NCI-H1105 treated with DMSO at 0.1 percent for 48 hours (cell line): ENCODE measurements at places on chromosomes 12 and 14.
A peak's percentile ranks its signal among the peaks of the same experiment; 100 is the strongest.

- no peak for DNase-seq
These were observed 60.8 kb upstream of the CHGA start for GRCh38 chr14:92861856-92862745.

DNA sequence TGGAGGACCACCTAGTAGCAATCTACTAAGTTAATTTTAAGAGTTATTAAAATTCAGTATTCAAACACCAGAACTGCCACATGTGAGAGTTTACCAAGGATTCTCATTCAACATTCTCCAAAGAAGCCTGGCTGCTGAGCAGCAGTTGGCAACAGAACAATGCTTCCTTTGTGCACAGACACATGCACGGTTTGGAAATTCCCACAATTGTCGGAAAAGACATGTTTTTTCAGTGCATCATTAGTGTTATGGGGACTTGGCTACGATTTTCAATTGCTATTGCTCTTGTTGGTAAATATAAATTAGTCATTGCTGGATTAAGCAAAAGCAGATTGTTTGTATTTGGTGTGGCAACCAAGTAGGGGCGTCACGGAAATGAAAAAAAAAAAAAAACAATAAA, 22.2 kb downstream of the ST8SIA1 start:
- DNase-seq = no peak

GRCh38 chr12:3199551-3200031, 122.4 kb downstream of the TSPAN9 start:
- peak; percentile 27 for DNase-seq

- no peak for DNase-seq
These were observed 89.5 kb downstream of the RIMBP2 start for GRCh38 chr12:130626601-130627000.

DNA sequence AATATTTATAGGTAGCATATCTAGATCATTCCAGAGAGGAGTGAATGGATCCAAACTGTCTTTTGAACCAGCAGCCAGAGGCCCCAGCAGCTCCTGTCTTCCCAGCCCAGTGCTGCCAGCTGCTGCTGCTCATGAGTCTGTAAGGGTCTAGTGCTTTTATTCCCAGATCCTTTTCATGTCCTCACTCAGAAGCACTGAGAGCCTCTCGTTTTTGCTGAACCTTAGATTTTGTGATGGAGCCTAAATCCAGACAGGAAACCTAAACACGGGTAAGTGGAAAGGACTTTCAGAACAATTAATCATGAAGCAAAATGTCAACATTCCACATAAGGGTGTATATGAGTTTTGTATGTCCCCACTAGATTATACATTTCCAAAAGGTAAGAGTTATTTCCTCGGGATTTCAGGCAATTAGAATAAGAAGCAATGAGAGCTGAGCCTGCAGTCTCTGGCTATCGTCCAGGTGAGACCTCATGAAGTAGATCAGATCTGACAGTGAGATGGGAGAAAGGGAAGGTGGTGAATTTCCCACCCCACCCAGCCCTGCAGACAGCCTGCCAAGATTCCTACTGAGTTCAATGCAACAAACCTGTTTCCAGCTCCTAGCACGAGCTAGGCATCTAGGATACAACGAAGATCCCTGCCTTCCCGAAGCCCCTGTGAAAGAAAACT, 84.4 kb downstream of the NINJ2 start:
- peak; percentile 62 for DNase-seq

DNA sequence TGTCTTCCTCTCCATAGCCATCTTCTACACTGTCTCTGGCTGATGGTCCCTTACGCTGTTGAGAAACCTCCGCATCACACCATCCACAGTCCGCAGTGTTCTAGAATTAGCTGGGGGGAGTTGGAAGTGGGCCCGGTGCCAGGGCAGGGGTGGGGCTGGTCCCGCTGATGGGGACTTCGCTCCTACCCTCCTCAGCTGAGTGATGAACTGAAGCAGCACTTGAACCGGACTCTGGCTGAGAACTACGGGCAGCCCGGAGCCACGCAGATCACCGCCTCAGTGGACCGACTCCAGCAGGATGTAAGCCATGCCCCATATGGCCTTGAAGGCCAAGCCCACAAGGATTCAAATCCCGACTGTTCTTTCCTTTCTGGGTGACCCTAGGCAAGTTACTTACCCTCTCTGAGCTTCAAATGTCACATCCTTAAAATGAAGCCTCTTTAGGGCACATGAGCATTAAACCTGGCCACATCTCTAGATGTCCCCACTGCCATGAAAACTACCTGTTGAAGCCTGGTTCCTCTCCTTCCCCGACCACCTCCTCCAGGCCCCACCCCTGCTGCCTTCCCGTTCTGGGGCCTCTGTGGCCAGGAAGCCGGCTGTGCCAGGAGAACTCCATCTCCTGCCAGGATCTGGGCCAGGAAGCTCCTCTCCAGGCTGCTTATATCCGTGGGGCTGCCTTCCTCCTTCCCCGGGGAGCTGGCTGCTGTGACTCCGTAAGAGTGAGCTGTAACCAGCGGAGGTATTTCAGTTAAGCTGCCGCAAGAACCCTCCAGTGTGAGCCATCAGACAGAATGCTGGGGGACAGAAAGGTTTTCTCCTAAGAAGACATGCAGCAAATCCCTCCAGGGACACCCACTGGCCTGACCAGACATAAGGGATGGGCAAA, 53.1 kb downstream of the TSPAN11 start:
- DNase-seq = no peak

DNA sequence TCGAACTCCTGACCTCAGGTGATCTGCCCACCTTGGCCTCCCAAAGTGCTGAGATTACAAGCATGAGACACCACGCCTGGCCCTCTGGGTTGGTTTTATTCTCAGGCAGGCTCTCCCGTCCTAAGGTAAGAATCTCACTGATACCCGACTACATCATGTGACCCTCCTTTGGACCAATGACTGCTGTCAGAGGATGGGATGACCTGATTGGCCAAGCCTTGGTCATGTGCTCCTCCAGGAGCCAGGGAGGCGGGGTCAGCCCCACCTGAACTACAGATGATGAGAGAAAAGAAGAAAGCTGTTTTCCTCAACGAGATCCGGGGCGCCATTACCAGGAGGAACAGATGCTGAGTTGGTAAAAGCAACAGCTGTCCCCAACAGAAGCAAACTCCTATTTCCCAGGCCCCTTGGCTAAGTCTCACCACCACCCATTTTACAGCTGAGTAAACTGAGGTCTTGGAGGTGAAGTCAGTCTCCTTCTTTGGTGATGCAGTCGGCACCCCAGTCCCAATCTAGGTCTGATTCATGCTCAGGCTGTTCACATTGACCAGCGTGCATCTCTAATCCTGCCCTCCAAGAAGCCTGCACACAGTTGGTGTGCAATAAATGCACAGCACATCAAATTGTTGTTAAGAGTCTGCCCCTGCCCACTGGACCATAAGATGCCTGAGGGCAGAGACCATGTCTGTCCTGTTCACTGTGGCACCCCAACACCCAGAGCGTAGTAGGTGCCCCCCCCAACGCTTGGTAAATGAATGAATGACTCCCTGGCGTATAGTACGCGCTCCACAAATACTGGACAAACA, 118.8 kb downstream of the SCARB1 start:
- DNase-seq = no peak

GRCh38 chr14:35938770-35939169, 112.6 kb downstream of the BRMS1L start:
- no peak for DNase-seq

- DNase-seq = no peak
These were observed 172.8 kb upstream of the KITLG start for GRCh38 chr12:88753066-88753465.

DNA sequence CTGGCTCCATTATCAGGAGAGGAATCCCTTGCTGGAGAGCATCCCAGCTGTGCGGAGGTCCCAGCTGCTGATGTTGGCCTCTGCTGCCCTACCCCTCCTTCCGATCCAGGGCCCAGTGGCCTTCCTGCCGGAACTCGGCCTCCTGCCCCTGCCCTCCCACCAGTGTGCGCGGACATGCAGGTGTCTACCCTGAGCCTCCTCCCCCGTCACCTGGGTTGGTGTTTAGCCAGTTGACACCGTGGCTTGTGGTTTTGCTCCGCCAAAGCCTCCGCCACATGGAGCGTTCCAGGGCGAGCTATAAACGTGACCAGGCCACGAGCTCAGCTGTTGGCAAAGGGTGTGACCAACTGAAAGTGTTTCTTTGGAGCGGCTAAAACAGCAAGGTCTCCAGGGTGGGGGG, 1104.3 kb downstream of the BCL11B start:
- no peak for DNase-seq

- peak; percentile 59 for DNase-seq
These were observed 110.0 kb downstream of the CCDC60 start for GRCh38 chr12:119444462-119445044.

GRCh38 chr12:5230156-5230555, 186.5 kb downstream of the KCNA5 start:
- no peak for DNase-seq

DNA sequence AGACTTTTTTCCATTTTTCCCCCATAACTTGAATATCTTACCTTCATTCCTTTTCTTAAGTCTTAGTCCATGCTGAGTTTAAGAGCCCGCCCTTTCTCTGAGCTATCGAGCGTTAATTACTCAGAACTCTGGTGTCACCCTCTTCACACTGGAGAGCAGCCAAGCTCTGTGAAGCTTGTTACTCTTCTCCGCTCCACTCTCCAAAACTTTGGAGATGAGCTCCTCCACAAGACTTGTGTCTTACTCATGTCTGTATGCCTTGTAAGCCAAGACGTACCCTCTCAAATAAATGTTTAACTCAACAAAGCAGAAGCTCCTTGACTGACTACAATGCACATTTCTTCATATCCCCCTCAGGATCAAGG, 54.7 kb downstream of the DICER1 start:
- DNase-seq = no peak

DNA sequence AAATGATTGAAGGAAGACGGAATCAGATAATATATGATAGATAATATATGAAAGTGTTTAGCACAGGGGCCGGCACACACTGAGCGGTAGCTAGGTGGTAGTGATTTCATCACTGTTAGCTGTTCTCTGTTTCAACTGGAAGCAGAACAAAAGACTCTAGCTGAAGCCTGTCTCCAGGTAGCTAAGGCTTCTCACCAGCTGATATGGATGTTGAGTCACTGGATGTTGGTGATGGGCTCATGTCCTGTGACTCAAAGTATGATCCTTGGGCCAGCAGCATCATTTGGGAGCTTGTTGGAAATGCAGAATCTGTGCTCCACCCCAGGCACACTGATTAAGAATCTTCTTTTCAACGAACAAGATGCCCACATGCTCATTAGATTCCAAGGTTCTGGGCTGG, 21.7 kb upstream of the KCNA5 start:
- no peak for DNase-seq

DNA sequence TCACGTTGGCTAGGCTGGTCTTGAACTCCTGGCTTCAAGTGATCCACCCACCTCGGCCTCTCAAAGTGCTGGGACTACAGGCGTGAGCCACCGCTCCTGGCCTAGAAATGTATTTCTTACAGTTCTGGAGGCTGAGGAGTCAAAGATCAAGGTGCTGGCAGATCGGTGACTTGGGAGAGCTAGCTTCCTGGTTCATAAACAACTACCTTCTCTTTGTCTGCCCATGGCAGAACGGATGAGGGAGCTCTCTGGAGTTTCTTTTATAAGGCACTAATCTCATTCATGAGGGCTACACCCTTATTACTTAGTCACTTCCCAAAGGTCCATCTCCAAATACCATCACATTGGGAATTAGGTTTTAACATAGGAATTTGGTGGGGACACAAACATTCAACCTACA, 38.9 kb downstream of the SLC17A8 start:
- no peak for DNase-seq

DNA sequence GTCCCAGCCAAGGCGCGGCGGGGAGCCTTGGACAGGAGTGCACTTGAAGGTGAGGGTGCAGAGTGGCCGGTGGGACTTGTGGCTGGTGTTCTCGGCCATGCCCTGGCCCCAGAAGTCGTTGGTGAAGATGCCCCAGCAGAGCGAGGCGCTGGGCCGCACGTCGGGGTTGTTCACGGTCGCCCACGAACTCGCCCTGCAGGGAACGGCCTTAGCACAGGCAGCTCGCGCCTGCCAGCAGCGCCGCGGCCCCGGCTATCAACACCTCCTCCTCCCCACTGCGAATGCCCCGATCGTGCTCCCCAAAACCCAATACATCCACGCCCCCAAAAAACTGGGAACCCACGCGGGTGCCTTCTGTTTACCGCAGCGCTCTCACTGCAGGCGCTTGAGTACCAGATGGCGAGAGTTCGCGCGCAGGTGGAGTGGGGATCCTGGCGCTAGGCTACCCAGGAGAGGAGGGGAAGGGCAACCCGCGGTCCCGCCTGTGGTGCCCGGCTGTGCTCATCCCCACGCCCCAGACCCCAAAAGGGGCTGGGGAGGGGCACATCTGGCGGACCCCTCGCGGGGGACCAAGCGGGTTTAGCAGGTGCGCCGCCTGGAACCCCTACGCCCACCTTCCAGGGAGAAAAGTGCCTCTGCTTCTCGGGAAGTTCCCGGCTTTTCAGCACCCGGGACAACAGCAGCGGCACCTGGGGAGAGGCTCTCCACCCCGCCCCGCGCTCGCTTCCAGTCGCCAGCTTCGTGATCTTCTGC, 386.3 kb upstream of the TMTC1 start:
- no peak for DNase-seq

DNA sequence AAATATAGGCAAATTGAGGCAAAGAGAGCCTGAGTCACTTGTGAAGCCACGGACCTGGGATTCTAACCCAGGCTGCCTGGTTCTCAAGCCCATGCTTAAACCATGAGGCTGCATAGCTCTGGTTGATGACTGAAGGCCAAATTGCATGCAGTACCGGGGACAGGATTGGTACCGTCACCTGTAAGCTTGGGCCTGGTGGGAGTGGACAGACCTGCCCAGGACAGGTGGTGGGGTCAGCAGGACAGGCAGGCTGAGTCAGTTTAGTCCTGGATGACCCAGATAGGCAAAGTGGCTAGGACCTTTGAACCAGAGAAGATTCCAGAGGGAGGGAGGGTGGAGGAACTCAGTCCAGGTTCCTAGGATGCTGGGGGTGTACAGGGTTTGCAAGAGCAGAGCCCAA, 25.8 kb downstream of the RIN3 start:
- no peak for DNase-seq

DNA sequence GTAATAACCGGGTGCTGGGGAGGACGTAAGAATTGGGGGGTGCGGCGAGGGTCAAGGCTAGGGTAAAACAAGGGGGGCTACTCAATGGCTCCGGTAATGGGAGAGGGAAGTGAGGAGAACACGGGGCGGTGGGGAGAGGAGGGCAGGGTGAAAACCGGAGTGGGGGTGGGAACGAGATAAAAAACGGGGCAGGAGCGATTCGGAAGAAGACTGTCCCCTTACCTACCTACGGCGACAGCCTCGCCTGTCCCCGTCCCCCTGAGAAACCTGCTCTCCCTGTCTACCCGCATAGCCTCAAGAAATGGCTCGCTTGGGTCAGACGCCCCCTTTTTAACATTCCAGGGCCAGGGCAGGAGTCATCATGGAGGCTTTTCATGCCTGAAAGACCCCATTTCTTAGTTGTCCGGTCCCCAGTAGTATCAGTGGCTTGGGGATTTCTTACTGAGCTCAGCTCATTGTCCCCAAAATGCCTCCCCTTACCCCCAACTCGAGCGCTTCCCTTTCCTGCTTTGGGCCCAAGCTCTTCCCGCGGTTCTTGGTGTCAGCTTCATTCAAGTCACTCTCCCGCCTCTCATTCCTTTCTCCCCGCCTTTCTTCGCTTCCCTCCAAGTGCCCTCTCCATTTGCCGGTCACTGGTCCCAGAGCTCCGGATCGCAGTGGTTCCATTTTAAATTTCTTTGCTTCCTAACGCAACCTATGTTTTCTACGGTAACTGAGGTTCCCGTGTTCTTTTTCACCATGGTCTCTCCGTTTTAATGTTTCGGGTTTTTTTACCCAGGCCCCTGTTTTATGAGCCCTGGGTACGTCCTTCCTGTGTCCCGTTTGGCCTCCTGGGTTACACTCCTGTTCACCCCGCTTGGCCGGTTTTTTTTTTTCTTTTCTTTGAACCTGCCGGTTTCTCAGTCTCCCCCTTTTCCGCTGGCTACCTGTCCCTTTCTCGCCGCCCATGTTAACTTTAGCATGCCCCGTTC, 1.2 kb upstream of the WSB2 start:
- peak; percentile 74 for DNase-seq
